Right atrium auricular region (tissue), 2 donors: ENCODE measurements at places on chromosomes 11 and 22.

GRCh38 chr11:93504110-93505095 is 38.8 kb downstream of the SMCO4 start:
- H3K27ac ChIP-seq = no peak overlapping the region
- DNase-seq = no peak
- H3K4me1 ChIP-seq = no peaks in the 10 kb centered on the region
- no peaks in the 10 kb centered on the region for H3K27me3 ChIP-seq
- no peak overlapping the region for H3K4me3 ChIP-seq
- H3K36me3 ChIP-seq = no peaks in the 10 kb centered on the region

GRCh38 chr11:20671856-20672546 is 2.6 kb downstream of the NELL1 start:
- H3K36me3 ChIP-seq = no peaks in the 10 kb centered on the region
- no peak overlapping the region for H3K4me3 ChIP-seq
- no peak for DNase-seq
- H3K27ac ChIP-seq = no peak overlapping the region

GRCh38 chr22:47400701-47401591 is 638.5 kb downstream of the TBC1D22A start:
- H3K27me3 ChIP-seq = no peaks in the 10 kb centered on the region
- H3K4me3 ChIP-seq = no peak overlapping the region
- no peaks in the 10 kb centered on the region for H3K4me1 ChIP-seq
- no peaks in the 10 kb centered on the region for H3K36me3 ChIP-seq
- no peak overlapping the region for H3K27ac ChIP-seq

DNA sequence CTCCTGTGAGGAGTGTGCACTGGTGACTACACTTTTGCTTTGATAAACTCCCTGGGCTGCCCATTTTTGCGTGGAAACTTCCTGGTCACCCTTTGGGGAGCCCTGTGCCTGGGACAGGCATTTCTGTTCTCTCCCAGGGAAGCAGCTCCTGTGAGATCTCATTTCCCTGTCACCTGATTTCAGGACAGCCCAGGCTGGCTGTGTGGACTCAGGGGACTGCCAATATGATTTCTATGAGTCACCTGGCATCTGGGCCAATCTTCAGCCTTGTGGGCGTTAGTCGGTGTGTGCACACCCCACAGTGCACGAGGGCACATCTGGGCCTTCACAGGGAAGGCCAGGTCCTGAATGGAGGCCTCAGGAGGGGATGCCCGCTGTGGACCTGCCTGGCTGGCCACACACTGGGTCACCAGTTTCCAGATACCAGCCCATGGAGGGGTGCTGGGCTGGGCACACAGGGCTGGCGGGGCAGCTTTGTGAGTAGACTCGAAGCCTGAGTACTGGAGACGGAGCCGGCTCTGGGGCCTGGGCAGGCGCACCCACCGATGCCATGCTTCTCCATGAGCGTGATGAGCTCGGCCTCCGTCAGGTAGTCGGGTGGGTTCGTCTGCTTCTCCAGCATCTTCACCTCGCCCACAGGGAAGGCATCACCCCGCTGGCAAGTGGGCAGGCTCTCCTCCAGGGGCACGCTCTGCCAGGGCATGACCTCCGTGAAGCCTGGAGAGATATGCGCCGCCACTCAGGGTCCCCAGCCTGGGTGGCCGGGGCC is 9.4 kb upstream of the PPM1F start:
- no peak overlapping the region for H3K4me3 ChIP-seq
- H3K4me1 ChIP-seq = no peaks in the 10 kb centered on the region
- DNase-seq = no peak
- no peak overlapping the region for H3K27ac ChIP-seq

GRCh38 chr22:32040324-32040904 is 2.6 kb upstream of the SLC5A1 start:
- no peak for DNase-seq
- H3K27ac ChIP-seq = no peak overlapping the region
- H3K36me3 ChIP-seq = no peaks in the 10 kb centered on the region
- no peaks in the 10 kb centered on the region for H3K27me3 ChIP-seq
- no peaks in the 10 kb centered on the region for H3K4me1 ChIP-seq

DNA sequence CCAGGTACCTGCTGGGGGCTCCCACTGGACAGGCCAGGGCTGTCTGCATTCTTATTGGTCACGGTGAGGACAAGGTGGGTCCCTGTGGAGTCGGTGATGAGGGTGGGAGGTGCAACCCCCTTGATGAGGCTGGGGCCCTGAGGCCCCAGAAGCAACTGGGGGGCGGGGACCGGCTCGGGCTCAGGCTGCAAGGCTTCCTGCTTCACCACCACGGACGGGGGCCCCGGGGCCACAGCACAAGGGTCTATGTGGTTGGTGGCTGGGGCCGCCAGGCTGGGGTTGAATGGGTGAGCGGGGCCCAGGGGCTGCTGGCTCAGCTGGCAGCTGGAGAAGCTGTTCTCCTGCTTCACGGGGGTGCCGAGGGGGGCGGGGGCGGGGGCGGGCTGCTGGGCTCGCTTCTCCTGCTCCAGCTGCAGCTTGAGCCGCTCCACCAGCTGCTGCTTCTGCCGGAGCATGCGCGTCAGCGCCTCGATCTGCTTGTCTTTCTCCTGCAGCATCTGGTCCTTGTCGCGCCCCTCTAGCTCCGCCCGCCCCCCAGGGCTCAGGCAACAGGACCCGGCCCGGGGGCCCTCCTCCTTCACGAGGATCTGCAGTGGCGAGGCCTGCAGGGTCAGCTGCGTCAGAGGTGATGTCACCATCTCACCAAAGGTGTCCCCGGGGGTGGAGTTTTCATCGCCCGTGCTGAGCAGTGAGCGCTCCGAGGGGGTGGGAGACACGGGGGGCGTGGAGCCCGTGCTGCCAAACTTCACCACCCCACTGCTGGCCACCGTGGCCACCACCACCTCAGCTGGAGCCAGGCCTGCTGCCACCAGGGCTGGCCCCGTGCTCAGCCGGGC is 48.2 kb downstream of the SGSM3 start:
- H3K27ac ChIP-seq = no peak overlapping the region
- H3K4me3 ChIP-seq = no peak overlapping the region
- no peaks in the 10 kb centered on the region for H3K27me3 ChIP-seq
- H3K4me1 ChIP-seq = peaks cover 27% of the 10 kb centered on the region
- no peak for DNase-seq

DNA sequence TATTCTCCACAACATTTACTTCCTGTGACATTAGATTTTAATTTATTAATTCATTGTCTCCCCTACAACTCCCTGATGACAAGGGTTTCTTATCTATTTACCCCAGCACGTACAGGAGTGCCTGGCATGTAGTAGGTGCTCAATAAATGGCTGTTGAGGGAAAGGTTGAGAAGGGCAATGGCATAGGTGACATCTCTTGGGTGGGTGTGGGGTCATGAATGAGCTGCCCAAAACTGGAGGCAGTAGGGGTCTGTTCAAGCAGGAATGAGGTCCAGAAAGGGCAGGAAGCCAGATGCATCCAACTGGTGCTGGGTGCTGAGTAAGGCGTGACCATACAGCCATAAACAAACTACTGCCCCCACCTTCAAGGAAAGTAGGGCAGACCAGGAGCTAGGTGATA is 2.8 kb downstream of the VWCE start:
- peaks cover 28% of the 10 kb centered on the region for H3K4me1 ChIP-seq
- no peaks in the 10 kb centered on the region for H3K36me3 ChIP-seq
- no peak for DNase-seq
